Neural progenitor cell (in vitro differentiated cells): ENCODE measurements at places on chromosomes 5 and 9. TPM values are rescaled to one million over a fixed set of nuclear protein-coding genes. Genes with fewer than 3 reads are reported as not detected.
A peak's percentile ranks its signal among the peaks of the same experiment; 100 is the strongest.

CDX1 gene
- total RNA-seq = not detected in 2 replicates

GRCh38 chr5:97854871-97855762, 672.1 kb upstream of the RIOK2 start:
- no peaks in the 10 kb centered on the region for H3K27me3 ChIP-seq
- no peaks in the 10 kb centered on the region for H3K36me3 ChIP-seq
- DNase-seq = peak; percentile 6
- no peak overlapping the region for H3K27ac ChIP-seq

DNA sequence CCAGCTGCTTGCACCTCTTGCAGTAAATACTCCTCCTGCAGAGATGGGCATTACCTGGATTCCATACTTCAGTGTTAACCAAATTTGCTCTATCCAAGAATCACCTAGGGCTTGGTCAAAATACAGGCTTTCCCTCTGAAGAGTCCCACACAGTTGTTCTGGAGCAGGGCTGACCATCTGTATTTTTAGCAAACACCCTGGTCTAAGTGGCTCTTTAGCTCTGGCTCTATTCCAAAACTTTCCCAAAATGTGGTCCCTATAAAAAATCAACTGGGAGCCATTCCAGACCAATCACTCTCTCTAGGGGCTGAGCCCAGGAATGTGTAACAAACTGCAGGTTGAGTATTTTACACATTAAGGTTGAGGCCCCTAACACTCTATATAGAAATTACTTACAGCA, 153.7 kb downstream of the SPOCK1 start:
- H3K27ac ChIP-seq = no peak overlapping the region
- H3K4me1 ChIP-seq = peaks cover 21% of the 10 kb centered on the region
- no peaks in the 10 kb centered on the region for H3K36me3 ChIP-seq
- no peaks in the 10 kb centered on the region for H3K27me3 ChIP-seq
- DNase-seq = no peak
- no peak overlapping the region for H3K4me3 ChIP-seq

FAXDC2 gene
- 7.3 and 9.2 TPM in 2 replicates for total RNA-seq

ADAMTS19 gene
- total RNA-seq = 11.1 and 23.3 TPM in 2 replicates

GRCh38 chr5:176570044-176570443, 20.9 kb downstream of the CDHR2 start:
- H3K27me3 ChIP-seq = no peaks in the 10 kb centered on the region
- no peak overlapping the region for H3K4me3 ChIP-seq
- DNase-seq = no peak
- H3K36me3 ChIP-seq = no peaks in the 10 kb centered on the region
- no peaks in the 10 kb centered on the region for H3K4me1 ChIP-seq
